Fibroblast of the conjunctiva (primary cell): ENCODE measurements at places on chromosomes 3 and 15.

GRCh38 chr3:14598143-14598569 lies 53.4 kb upstream of the CCDC174 start:
- DNase-seq: peak; percentile 6

GRCh38 chr3:79418855-79419621 lies 348.8 kb downstream of the ROBO1 start:
- DNase-seq: no peak

DNA sequence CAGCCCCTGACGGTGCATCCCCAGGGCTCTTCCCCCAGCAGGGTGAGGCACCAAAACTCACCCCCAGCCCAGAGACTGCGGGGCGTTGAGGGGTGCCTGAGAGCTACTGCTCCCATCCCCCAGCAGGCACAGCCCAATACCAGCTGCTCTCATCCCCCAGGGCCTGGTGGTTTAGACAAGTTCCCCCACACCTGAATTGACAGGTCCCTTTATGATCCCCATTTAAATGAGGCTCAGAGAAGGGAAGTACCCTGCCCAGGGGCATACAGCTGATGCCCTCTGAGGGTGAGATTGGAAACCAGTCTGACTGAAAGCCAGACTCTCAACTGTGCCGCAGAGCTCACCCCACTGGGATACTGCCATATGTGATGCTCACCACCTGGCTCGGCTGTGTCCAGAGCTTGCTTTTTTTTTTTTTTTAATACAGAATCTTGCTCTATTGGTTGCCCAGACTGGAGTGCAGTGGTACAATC lies 20.1 kb downstream of the DUSP7 start:
- no peak for DNase-seq

GRCh38 chr15:55954862-55955605 lies 38.4 kb downstream of the NEDD4 start:
- no peak for DNase-seq

GRCh38 chr3:25789209-25789595 lies 688 bp upstream of the OXSM start:
- no peak for DNase-seq

DNA sequence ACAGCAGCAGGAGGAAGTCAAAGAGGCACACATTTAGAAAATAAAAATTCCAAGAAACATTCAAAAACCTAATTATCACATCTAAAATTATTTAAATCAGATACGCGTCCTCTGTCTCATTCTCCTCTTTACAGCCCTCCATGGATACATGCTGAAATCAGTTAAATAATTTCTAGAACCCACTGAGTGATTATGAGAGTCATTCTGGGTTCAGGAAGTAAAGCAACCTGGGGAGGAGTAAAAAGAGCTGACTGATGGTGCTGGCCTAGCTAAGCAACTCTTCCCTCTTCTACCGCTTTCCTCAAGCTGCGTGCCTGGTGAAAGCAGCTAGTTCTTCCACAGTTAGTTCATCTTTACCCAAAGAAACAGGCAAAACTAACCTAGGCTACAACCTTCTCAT lies 48.7 kb downstream of the RAF1 start:
- DNase-seq: no peak

GRCh38 chr15:61584410-61584809 lies 355.3 kb upstream of the RORA start:
- no peak for DNase-seq

GRCh38 chr3:4748701-4749378 lies 230.4 kb upstream of the BHLHE40 start:
- DNase-seq: no peak

GRCh38 chr3:49882166-49882565 lies 12.5 kb upstream of the CAMKV start:
- DNase-seq: no peak

GRCh38 chr3:125585595-125586223 lies 9.6 kb downstream of the OSBPL11 start:
- DNase-seq: peak; percentile 61

DNA sequence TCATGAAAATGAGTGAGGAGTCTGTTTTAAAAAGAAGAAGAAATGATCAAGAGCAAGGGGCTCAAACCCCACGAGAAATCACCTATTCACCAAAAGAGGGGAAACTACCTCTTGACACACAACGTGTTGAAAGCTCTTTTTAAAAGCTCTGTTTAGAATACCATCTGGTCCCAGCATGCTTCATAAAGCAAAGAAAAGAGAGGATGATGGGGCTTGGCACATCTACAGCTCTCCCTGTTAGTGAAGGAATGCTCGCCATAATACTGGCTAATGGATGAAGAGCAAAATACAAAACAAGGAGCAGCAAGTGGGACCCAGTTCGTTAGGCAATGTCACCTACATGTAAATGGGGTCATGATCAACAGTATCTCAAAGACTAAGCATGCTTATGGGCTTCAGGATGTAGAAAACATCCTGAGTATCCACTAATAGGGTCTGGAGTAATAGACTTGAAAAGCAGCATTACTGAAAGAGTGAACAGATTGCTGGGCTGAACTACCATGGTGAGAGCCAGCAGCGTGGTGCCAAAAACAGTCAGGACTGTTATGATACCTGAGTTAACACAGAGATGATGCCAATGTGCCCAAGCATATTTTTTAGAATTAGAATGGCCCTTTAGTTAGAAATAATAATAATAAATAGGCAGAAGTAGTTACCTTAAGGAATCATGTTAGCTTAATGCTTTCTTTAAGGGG lies 159.7 kb upstream of the POU1F1 start:
- DNase-seq: no peak

DNA sequence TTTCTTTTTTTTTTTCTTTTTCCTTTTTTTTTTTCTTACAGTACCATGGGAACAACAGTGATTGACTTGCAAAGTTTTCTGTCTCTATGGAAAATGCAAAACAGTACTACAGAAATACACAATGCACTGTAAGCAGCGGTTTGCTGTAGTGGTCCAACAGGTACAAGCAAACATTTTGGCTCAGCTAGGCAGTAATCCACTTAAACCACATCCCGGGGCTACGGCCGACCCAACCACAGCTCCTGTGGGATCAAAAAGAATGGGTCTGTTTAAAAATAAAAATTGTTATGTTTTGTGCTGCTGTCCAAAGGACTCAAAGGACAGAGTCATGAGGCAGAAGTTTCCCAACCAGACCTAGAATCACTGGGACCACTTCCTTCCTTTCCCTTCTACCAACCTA lies 667.1 kb upstream of the ADAMTS9 start:
- no peak for DNase-seq

DNA sequence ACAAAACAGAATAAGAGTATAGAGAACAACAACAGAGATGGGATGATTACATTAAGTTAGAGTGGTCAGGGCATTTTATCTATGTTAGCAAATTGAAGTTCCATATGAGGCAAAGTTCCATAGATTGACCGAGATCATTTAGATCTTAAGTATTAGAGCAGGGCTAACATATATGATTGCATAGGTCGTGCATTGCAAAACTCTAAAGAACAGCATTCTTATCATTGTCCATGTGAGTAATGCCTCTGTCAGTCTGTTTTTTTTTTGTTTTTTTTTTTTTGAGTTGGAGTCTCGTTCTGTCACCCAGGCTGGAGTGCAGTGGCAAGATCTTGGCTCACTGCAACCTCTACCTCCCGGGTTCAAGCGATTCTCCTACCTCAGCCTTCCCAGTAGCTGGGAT lies 341.7 kb upstream of the KCNH8 start:
- no peak for DNase-seq

- no peak for DNase-seq
Measured at GRCh38 chr3:127061641-127062040, 78.7 kb downstream of the PLXNA1 start.

DNA sequence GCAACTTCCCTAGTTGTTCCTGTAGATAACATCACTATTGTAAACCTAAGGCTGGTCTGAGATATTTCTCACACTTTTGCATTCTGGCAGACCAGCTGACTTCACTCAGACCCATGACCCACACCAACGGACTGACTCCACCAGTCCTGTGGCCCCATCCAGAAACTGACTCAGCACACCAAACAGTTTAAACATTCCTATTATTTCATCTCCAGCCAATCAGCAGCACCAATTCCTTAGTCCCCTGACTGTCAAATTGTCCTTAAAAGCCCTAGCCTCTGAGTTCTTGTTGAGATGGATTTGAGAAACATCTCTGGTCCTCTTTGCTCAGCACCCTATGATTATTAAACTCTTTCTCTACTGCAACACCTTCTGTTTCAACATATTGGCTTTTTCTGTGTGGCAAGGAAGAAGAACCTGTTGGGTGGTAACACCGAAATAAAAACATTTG lies 12.2 kb upstream of the IDH2 start:
- DNase-seq: no peak

DNA sequence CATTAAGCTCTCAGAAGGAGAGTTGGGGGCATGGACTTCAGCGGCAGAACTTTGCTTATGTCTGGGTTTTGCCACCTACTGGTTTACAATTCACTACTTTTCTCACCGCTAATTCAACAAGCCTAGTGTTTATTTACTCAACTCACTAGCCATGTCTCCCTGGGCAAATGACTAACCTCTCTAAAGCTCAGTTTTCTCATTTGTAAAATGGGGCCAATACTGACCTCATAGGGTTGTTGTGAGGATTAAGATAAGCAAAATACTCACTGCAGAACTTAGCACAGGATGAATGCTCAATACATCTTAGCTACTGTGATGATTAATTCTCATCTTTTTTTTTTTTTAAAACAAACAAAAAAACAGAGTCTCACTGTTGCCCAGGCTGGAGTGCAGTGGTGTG lies 106.3 kb downstream of the CADPS start:
- DNase-seq: no peak

GRCh38 chr15:48898032-48898431 lies 20.1 kb downstream of the EID1 start:
- DNase-seq: no peak

DNA sequence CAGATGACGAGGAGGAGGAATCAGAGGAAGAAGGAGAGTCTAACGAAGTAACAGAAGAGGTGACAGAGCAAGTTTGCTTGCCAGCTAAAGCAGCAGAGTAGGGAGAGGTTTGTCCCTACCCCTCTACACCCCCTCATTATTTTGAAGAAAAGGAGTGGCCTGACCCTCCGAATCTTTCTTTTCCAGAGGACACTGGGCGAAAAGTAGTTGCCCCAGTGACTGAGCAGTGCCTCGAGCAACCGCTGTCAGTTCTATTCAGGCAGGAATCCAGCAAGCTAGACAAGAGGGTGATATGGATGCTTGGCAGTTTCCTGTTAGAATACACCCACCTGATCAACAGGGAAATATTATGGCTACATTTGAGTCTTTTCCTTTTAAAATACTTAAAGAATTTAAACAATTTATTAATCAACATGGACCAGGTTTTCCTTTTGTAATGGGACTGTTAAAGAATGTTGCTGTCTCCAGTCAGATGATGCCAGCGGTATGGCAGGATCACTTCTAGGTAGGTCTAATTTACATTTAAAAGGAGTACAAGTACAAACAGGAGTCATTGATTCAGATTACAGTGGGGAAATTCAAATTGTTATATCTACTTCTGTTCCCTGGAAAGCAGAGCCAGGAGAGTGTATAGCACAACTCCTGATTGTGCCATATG lies 31.9 kb upstream of the ACVR2B start:
- no peak for DNase-seq

DNA sequence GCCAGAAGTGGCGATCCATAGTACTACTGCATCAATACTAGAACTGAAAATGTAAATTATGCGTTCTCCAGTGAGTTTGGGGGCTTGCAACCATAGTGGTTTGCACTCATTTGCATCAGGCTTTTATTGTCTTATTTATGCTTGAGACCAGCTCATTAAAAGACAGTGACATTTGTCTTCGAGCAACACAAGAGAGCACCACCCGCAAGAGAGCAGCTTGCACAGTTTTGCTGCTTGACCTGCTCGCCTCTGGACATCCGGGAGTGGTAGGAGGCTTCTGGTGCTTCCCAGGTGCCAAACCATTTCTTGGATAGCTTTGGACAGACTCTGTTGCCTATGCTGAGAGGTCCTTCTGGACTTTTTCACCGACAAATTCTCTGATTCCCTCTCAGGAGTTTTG lies 294.6 kb downstream of the MEX3B start:
- DNase-seq: no peak

- DNase-seq: peak; percentile 80
Measured at GRCh38 chr15:58951388-58952007, 18.0 kb upstream of the SLTM start.

DNA sequence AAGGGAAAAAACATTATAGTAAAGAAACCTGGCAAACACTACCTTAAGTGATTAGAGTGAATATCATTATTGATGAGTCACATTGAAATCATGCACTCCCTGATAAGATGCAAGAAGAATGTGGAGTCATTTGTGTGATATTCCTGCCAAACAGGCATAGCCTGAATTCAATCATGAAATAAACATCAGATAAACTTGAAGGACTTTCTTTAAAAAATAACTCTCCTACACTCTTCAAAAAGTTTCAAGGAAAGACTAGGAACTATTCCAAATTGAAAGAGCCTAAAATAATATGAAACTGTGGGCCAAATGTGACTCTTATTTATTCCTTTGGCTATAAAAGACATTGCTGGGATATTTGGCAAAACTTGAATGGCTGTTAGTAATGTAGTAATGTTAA lies 625.7 kb upstream of the LMCD1 start:
- no peak for DNase-seq

DNA sequence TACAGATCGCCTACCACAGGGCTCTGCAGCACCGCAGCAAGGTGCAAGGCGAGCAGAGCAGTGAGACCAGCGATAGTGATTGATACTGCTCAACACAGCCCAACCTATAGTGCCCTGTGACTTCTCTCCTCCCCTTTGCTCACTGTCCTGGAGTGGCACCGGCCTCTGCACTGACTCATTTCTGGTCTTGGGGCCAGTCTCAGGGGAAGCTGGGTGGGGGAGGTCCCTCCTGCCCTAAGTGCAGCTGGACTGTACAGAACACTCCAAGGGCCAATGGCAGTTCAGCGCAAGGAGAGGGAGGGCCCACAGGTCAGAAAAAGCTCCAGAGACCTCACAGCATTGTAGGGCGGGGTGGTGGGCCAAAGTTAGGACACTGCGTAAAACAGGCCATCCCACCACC lies 2.5 kb upstream of the OGG1 start:
- no peak for DNase-seq

- no peak for DNase-seq
Measured at GRCh38 chr3:47782446-47783308, 984 bp upstream of the SMARCC1 start.

DNA sequence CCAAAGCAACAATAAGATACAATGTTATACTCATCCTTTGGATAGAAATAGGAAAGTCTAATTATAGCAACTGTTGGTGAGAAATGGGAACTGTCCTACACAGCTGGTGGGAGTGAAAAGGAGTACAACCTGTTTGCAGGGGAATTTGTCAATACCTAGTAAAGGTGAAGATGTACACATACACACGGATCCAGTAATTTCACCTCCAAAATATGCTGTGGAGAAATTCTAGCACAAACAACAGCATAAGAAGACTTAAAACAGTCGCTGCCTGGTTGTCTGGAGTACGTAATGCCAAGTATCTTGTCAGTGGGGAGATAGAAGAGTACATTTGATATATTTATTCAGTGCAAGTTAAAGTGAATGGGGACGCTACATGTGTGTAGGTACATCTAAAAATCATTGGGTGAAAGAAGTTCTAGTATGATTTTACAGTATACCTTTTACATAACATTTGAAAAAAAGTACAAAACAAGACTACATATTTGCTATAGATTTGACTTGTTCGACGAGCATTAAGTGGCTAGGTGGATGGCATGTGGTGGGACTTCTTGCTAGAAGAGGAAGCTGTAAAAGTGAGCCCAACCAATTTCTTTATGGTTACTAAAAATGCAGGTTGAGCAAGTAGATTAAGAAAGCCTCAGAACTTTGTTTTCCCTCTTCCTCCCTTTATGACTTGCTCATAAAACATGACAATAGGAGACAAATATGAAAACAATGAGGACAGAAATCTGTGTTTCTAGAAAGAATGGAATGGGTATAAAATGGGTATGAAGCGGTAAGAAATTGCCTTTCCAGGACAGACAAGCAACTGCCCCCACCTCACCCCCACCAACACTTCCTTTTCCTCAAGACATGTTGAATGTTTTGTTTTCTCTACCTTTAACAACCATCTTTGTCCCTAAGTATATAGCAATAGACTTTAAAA lies 50.2 kb upstream of the CCR4 start:
- no peak for DNase-seq
